Activated T-helper 2 cell treated with anti-CD3 and anti-CD28 coated beads, Interferon-gamma antibody, Interleukin-2, Interleukin-4, amounts not matched to agents 10 μg/mL and 5 μg/mL and 100 μg/mL, durations not matched to agents 14 hours and 24 hours and 36 hours (primary cell): ENCODE measurements at places on chromosomes 12 and 14. TPM values are rescaled to one million over a fixed set of nuclear protein-coding genes. Genes with fewer than 3 reads are reported as not detected.

GRCh38 chr14:90704738-90705392 lies 111.4 kb downstream of the TTC7B start:
- peaks cover 4% of the 10 kb centered on the region for H3K27me3 ChIP-seq
- H3K4me1 ChIP-seq: no peaks in the 10 kb centered on the region
- DNase-seq: no peak

DNA sequence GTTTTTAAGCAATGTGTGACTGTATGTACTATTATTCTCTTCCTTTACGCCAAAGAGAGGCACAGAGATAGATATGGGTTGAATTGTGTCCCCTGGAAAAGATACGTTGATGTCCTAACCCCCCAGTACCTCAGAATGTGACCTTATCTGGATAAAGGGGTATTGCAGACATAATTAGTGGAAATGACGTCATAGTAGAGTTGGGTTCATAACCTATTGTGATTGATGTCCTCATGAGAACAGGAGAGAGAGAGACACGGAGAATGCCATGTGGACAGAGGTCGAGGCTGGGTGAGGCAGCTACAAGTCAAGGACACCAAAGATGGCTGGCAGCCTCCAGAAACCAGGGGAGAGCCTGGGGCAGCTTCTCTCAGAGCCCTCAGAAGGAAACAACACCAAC lies 376.3 kb downstream of the FUT8 start:
- no peak overlapping the region for H3K4me3 ChIP-seq
- no peaks in the 10 kb centered on the region for H3K4me1 ChIP-seq

DNA sequence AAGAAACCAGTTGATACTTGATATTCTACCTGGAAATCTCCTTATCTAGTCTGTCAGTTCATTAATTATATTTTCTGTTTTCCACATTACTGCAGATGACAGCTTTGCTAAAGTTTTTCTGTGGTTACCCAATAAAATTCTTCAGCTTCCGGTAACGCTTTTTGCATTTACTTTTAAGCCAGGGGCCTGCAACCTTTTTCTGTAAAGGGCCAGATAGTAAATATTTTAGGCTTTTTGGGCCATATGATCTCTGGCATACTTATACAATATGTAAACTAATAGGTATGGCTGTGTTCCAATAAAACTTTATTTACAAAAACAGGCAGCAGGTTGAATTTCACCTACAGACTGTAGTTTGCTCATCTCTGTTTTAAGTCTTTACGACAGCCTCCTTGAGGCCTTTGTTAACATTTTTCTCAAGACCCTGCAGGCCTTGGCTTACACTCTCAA lies 48.3 kb downstream of the SPATS2 start:
- H3K27me3 ChIP-seq: no peaks in the 10 kb centered on the region
- no peak overlapping the region for H3K27ac ChIP-seq
- no peak overlapping the region for H3K4me3 ChIP-seq
- H3K4me1 ChIP-seq: peaks cover 6% of the 10 kb centered on the region
- no peaks in the 10 kb centered on the region for H3K36me3 ChIP-seq

- H3K4me3 ChIP-seq: peak overlapping the region; percentile 88
- peak; percentile 31 for DNase-seq
- H3K27ac ChIP-seq: peak overlapping the region; percentile 89
- peaks cover 11% of the 10 kb centered on the region for H3K36me3 ChIP-seq
- H3K4me1 ChIP-seq: peaks cover 42% of the 10 kb centered on the region
Observed at GRCh38 chr14:58637040-58637390, 747 bp upstream of the DACT1 start.

GRCh38 chr12:52519387-52519703 lies 849 bp downstream of the KRT5 start:
- no peak for DNase-seq
- H3K4me1 ChIP-seq: no peaks in the 10 kb centered on the region
- H3K4me3 ChIP-seq: no peak overlapping the region
- H3K27me3 ChIP-seq: no peaks in the 10 kb centered on the region

DNA sequence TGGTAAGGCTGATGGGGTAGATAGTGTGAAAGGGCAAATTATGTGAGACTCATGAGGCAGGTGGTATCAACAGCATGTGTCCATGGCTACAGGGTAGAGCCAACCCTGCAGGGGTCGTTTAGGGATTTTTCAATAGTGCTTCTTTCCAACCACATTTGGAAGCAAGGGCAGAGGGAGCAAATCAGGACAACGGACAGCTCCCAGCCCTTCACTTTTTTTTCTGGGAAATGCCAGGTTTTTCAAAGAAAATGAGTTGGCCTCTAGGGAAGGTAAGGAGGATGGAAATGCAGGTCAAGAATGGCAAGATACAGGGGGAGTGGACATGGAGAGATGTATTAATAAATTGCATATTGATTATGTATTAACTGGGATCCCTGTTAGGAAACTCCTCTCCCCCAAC lies 4.9 kb upstream of the CMA1 start:
- no peak for DNase-seq
- peaks cover 21% of the 10 kb centered on the region for H3K27me3 ChIP-seq
- H3K27ac ChIP-seq: no peak overlapping the region

GRCh38 chr14:37596790-37597472 lies 1.5 kb downstream of the TTC6 start:
- DNase-seq: no peak
- H3K4me3 ChIP-seq: no peak overlapping the region
- no peak overlapping the region for H3K27ac ChIP-seq
- peaks cover 8% of the 10 kb centered on the region for H3K4me1 ChIP-seq
- H3K36me3 ChIP-seq: peaks cover 6% of the 10 kb centered on the region

DNA sequence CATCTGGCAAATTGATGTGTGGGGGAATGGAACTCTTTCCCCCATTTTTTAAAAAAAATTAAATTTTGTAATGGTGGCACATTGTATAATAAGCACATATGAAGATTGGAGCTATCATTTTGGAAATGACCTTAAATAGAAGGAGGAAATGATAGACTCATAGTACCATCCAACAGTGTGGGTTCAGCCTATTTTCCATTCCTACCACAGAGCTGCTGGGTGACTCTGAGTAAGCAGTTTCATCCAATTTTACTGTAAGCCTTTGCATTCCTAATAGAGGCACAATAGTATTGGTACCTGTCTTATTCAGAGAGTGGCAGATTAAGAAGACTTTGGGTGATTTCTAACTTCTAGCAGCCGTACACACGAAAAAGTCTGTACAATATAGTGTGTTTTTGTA lies 304.5 kb downstream of the RAD51B start:
- DNase-seq: no peak
- no peaks in the 10 kb centered on the region for H3K36me3 ChIP-seq
- no peaks in the 10 kb centered on the region for H3K27me3 ChIP-seq
- no peak overlapping the region for H3K27ac ChIP-seq
- no peak overlapping the region for H3K4me3 ChIP-seq

LHX5 gene
- not detected in 2 replicates for total RNA-seq
